ENCODE measurements at places on chromosomes 5 and 9.

DNA sequence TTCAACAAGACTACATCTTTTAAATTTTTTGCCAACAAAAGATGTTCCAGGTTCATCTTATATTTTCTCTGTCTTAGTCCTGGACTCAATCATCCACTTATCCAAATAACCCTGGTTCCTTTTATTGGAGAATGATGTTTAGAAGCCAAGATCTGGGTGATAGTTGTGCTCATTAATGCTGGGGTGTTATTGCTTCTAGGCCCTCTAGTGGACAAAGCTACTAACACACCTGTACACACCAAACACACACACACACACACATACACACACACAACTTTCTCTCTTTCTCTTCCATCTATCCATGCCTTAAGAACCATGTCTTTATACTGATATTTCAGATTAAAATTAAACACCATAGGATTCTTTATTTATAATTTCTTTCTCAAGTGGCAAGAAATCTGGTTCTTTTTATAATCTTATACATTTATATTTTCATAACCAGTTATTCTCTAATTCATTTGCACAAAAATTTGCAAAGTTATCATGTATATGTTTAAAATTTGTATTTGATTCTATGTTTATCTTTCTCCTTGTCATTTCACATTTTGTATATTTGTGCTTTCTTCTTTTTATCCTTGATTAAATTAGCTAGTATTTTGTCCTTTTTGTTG, 179.1 kb upstream of the SMIM23 start:
- DNase-seq, result no peak

DNA sequence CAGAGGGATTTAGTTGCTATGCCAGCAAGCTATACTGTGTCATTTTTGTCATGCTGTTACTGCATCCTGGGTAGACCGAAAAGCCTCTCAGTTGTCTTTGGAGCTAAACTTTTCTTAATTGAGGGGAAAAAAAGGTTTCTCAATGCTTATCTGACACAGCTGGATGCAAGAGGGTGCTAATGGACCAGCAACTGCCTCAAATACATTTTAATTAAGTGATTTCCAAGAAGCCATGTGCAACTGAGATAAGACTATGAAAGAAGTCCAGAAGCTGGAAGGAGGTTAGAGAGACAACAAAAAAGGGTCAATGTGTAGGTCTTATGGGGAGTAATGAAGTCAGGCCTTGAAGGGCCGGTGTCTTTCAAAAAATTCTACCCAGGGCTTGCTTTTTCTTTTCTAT, 465.7 kb upstream of the DMAC1 start:
- DNase-seq, result no peak

- DNase-seq, result no peak
Observed at GRCh38 chr5:55820488-55820887, 30.7 kb upstream of the IL31RA start.

GRCh38 chr9:90888941-90889340, 87.3 kb downstream of the SYK start:
- no peak for DNase-seq

GRCh38 chr5:1652873-1653697, 129.3 kb upstream of the LPCAT1 start:
- DNase-seq, result no peak

DNA sequence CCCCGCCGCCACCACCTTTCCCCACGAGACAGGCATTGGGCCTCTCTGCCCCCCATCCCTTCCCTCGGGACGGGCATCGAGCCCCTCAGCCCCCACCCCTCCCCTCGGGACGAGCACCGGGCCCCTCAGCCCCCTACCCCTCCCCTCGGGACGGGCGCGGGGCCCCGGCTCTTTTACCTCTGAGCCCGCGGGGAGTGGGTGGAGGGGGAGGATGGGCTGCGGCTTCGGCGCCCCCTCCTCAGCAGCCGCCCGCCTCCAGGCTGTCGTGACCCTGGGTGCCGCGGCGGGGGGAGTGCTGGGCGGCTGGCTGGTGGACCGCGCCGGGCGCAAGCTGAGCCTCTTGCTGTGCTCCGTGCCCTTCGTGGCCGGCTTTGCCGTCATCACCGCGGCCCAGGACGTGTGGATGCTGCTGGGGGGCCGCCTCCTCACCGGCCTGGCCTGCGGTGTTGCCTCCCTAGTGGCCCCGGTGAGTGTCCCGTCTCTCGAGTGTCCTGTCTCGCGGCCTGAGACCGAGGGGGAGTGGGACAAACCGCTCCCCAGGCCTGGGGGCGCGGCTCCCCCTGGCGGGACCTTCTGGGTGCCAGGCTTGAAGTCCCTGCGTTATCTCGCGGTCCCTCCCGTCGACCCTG, 791 bp downstream of the SLC2A8 start:
- DNase-seq, result peak; percentile 76

- no peak for DNase-seq
Observed at GRCh38 chr9:125429476-125430160, 168.0 kb downstream of the GAPVD1 start.

- no peak for DNase-seq
Observed at GRCh38 chr5:54673523-54674225, 156.1 kb downstream of the SNX18 start.

Measured in BE2C (cell line).